ENCODE measurements at places on chromosomes 7 and 10.

- no peak for DNase-seq
These were observed 23.7 kb downstream of the SRRM3 start for GRCh38 chr7:76225379-76225778.

GRCh38 chr10:34717429-34717828, 97.7 kb downstream of the PARD3 start:
- DNase-seq: no peak

DNA sequence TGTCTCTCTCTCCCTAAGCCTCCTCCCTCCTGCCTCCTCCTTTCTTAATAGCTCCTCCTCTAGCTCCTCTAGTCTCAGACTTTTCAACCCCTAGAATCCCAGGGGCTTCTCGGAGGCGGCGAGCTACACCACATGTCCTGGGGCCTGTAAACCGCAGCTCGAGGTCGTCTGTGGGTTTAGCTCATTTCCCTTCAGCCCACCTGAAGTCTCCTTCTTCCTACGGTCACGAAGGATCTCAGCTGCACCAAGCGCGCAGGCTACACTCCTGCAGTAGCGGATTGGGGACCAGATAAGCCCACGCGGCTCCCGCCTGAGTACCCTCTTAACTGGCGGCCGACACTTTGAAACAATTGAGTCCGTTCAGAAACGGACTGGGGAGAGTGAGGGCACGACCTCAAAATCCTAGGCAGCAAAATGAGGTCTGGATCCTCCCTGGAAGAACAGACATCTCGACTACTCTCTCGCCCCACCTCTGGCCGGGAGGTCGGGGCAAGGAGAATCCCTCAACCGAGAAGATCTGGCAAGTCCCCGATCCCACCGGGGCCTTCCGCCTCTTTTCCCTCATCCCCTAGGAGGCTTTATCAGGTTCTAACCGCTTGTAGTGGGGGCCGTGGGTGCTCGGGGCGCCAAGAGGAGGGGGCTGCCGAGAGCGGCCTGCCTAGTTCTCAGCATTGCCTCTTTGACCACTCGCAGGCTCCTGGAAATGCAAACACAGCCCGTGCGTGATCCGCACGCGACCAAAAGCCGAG, 1.3 kb upstream of the SORCS3 start:
- no peak for DNase-seq

- DNase-seq: no peak
These were observed 59.3 kb downstream of the ATXN7L1 start for GRCh38 chr7:105816954-105817615.

GRCh38 chr10:52539463-52539862, 225.4 kb downstream of the DKK1 start:
- DNase-seq: no peak

DNA sequence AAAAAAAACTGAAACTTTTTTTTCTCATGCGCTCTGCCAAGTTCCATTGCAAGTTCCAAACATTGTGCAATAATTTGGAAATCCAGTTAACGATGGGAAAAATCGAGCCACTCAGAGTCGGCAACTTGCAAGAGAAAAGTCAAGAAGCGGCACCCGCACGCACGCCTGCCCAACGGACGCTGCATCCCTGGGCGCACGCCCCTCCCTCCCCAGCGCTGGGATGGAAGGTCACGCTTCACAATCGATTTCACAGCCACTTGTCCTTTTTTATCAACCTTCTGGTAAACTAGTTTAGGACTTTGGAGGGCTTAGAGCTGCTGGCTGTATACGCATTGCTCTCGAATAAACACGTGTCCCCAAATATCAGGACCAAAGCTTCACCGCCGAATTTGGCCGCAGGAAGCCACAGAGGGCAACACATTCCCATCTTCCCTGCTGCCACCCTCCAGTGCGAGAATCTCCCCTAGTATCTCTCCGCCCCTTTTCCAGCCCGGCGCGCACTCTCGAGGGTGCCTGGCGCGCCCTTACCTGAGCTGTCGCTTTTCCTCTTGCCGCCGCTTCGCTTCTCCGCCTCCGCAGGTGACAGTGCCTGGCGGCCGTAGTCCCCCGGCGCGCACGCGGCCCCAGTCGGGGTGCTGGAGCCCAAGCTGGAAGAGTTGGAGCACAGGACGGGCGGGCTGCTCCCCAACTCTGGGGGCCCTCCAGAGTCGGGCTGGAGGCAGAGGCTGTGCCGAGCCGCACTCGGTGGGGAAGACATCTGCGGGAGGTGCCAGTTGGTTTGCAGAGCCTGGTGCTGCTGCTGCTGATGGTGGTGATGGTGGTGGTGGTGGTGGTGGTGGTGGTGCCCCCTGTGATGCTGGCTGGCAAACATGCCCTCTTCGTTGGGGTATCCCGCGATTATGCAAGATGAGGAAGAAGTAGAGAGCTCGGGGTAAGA, 857 bp downstream of the MEOX2 start:
- DNase-seq: no peak

DNA sequence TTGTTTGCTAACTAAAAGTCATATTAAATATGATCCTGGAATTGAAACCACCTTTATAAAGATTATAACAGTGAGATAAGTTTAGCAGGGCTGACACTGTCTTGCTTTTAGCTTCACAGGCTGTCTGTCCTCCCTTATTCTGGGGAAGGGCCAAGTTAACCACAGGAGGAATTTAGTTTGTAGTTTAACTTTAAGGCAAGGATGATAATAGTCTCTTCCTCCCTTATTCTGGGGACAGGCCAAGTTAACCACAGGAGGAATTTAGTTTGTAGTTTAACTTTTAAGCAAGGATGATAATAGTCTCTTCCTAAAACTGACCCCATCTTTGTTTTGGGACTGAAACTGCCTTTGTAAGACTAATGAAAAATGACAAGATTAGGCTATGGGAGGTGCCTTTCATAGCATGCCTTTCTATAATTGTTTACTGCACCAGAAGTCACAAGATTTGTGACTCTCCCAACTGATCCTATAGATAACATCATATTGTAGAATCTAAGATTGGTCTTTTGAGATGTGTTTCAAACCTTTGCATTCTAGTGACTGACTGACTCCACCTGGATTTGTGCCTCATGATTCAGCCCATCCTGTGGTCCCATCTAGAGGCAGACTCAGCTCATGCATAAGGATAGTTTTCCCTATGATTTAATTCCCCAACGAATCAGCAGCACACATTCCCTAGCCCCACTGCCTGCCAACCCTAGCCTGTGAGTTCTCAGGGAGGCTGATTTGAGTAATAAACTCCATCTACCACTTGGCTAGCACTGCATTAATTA, 212.0 kb downstream of the MAGI2 start:
- no peak for DNase-seq

GRCh38 chr10:72483471-72483870, 128.8 kb upstream of the DNAJB12 start:
- no peak for DNase-seq

DNA sequence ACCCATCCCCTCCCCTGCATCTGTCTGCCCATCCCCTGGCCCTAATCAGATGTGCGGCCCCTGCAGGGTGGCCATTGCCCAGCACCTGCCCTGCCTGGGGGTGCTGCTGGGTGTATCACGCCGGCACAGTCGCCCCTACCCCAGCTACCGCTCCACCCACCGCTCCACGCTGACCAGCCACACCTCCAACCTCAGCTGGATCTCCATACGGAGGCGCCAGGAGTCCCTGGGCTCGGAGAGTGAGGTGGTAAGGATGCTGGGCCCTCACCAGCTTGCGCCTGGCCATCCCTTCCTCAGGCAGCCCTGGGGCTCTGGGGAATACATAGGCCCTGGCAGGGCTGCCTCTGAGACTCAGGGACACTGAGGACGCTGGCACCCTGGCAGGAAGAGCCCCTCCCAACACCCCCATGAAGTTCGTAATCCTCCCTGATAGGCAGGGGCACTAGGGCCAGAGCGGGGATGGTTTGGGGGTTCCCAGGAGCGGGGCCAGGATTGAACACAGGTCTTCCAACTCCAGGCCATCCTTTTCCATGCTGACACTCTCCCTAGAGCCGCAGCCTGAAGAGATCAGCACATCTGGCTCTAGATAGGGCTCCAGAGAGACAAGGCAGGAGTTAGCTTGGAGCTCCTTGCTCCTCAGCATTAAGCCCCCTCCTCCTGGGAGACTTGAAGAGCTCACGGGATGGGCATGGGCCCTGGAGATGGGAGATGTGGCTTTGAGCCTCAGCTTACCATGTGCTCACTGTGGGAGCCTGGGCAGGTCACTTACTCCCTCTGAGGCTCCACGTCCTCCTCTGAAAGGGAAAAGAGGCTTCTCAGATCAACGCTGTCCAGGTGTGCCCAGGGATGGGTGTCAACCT, 5.9 kb upstream of the LDB3 start:
- no peak for DNase-seq

GRCh38 chr7:44646176-44646920, 39.9 kb downstream of the OGDH start:
- DNase-seq: no peak

DNA sequence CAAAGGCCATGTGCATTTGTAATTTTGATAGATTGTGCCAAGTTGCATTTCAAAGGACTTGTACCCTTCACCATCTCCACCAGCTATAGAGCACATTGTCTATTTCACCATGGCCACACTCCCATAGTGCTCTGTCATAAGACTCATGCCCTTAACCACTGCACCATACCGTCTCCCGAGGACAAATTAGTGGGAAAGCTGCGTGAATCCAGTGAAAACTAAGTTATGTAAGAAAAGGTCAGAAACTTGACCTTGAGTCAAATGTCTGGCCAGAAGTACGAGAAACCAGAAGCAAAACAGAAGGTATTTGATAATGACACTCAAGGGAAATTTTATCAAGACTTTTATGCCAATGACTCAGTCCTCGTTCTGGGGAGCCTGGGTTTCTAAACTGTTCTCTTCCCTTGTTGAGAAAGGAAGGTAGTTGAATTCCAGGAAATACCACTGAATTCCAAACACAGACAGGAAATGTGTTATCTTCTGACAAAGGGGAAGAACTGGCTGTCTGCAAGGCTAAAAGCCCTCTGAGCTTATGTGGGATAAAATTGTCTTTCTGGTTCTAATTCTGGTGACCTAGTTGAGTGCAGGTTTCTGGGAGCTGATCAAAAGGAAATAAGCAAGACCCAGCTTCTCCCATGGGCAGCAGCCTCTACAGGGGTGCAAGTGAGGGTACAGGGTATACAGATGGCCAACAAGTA, 49.7 kb downstream of the CDK1 start:
- no peak for DNase-seq

DNA sequence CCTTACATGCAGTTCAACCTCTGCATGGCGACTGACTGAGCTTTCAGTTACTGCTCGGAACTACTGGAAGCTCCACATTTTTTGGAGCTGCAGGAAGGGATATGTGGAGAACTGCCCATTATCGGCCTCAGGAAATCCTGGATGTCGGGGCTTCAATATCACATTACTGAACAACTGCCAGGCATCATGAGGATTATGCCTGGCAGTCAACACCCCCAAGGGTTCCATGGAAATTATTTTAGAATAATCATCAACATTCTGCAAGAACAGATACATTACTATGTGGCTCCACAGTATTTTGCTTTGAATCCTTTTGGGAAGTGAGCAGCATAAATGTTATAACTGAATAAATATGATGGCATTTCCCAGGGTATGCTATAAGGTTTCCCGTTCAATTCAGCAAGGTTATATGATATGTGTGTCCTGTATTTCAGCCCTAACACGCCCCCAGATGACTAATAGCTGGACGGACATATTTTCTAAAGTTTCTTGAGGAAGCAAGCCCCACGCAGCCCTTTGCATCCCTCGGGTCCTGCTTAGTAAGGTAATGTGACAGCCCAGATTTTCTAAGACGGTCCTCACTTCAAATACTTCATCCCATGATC, 53.0 kb upstream of the OPALIN start:
- no peak for DNase-seq

- DNase-seq: no peak
These were observed 354.8 kb downstream of the RPS24 start for GRCh38 chr10:78388331-78389050.

- DNase-seq: no peak
These were observed 162.6 kb downstream of the KLF6 start for GRCh38 chr10:3622427-3622826.

- peak; percentile 62 for DNase-seq
These were observed 12.7 kb upstream of the AKR1B10 start for GRCh38 chr7:134514663-134515062.

DNA sequence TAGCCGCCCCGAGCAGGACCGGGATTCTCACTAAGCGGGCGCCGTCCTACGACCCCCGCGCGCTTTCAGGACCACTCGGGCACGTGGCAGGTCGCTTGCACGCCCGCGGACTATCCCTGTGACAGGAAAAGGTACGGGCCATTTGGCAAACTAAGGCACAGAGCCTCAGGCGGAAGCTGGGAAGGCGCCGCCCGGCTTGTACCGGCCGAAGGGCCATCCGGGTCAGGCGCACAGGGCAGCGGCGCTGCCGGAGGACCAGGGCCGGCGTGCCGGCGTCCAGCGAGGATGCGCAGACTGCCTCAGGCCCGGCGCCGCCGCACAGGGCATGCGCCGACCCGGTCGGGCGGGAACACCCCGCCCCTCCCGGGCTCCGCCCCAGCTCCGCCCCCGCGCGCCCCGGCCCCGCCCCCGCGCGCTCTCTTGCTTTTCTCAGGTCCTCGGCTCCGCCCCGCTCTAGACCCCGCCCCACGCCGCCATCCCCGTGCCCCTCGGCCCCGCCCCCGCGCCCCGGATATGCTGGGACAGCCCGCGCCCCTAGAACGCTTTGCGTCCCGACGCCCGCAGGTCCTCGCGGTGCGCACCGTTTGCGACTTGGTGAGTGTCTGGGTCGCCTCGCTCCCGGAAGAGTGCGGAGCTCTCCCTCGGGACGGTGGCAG, at the start of gene MGMT:
Gene MGMT (plus strand): TSS at position 539 of the 656 bp plus-strand sequence.
- peak; percentile 5 for DNase-seq

DNA sequence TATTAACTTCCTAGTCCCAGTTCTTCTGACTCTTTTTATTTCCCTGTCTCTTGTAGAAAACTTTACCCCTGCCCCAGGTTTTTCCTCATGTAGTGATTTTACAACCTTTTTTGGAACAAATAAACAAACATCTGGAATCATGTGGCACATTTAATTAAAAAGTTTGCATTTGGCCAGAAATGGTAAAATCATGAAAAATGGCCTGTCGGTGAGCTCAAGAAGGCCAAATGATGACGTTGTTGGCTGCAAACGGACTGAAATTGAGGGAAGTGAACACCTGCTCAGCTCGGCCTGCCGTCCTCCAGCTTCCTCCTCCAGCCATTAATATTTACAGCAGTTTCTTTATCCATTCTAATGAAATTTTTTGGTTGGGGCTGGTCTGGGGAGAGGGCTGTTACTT, 902.8 kb downstream of the LRMDA start:
- no peak for DNase-seq

- no peak for DNase-seq
These were observed 52.6 kb downstream of the JAKMIP3 start for GRCh38 chr10:132118366-132118765.

GRCh38 chr10:99798031-99798430, 15.6 kb downstream of the ABCC2 start:
- DNase-seq: no peak

- DNase-seq: no peak
These were observed 62.8 kb downstream of the BICC1 start for GRCh38 chr10:58575491-58575890.

GRCh38 chr10:15367296-15368085, 3.6 kb downstream of the FAM171A1 start:
- no peak for DNase-seq

- no peak for DNase-seq
These were observed 56.4 kb downstream of the THNSL1 start for GRCh38 chr10:25072786-25073185.

GRCh38 chr7:133582766-133583523, 330.1 kb downstream of the EXOC4 start:
- DNase-seq: no peak
